Activated naive CD8-positive, alpha-beta T cell treated with anti-CD3 and anti-CD28 coated beads for 36 hours (primary cell): ENCODE measurements at places on chromosomes 16 and 17. TPM values are rescaled to one million over a fixed set of nuclear protein-coding genes. Genes with fewer than 3 reads are reported as not detected.

Gene KRT27
- not detected for total RNA-seq

Gene TGFB1I1
- 0.49 TPM for total RNA-seq

Gene KRTAP2-2
- total RNA-seq, result not detected

Gene MAP2K4
- 43.6 TPM for total RNA-seq

Gene SOCS7
- 18.2 TPM for total RNA-seq

Gene YPEL3
- 12.1 TPM for total RNA-seq

Gene ELMO3
- 4.5 TPM for total RNA-seq

Gene TMEM238L
- not detected for total RNA-seq

DNA sequence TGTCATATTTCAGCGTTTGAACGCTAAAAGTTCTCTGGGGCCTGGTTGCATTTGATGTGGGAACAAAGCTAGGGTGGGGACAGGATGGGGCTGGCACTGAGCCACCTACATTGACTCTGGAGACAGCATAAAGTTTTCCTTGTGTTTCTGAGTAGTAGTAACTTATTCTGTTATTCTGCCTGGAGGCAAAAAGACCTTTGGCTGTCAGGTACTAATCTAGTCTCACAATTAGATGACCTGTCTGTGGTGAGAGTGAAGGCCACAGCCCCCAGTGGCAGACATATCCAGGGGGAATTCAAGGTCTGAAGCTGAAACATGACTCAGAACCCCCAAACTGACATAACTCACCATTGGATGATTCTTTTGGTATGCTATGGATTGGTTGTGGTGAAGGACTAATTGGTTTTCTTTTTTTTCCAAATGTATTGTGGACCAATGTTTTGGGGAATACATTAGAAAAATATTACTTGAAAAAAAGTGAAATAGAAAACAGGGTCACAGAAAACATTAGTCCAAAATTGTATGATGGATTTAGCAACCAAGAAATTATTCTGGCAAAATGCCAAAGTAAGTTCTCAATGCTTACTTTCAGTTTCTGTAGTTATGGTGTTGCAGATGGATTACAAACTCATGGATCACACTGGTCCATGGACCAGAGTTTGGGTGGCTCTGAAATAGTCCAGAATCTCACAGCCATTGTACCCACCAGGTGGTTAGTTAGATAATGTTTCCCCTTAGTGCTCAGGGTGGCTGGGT is 10.5 kb upstream of the SALL1 start:
- DNase-seq, result no peak

DNA sequence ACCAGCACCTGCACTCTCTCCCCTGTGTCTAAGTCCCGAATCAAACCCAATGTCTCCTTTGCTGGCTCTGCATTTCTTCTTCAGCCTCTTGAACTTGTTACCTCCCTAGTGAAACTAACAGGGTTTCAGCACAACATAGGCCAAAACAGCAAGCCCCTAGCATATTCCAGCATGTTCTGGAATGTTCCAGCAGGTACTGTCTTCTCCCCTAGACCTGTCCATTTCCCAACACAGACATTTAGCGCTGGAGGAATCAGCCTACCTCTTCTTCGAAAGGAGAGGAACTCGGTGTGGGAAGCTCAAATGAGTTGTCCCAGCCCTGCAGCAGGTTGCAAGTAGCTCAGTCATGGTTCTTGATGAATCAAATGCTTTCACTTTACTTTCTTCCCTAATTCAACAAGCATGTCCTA is 47.1 kb downstream of the LITAF start:
- no peak for DNase-seq

- no peak for DNase-seq
Observed at GRCh38 chr17:32033223-32033622, 26.0 kb downstream of the LRRC37B start.

GRCh38 chr17:32529604-32530003 is 42.8 kb downstream of the CDK5R1 start:
- no peak for DNase-seq

DNA sequence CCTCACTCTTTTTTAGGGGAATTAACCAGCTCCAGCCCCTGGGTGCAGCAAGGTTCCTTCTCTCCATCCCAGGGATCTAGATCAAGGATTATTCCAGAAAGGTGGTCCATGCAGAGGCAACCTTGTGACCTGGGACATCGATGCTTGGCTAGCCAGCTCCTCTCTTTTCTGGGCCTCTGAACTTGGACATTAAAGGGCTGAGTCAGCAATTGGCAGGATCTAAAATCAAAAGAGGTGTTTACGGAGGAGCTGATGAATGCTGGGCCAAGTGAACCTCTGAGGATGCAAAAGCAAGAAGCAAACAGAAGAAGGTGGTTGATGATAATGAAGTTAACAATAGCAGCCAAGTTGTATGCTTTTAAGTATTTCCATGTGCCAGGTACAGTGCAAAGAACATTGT is 207.0 kb downstream of the MAF start:
- DNase-seq, result no peak

- DNase-seq, result no peak
Observed at GRCh38 chr17:83155128-83156121, 76.0 kb downstream of the METRNL start.

GRCh38 chr17:42275527-42276358 is 448 bp downstream of the STAT5B start:
- peak; percentile 55 for DNase-seq
